ENCODE measurements at places on chromosomes 5 and 9.

GRCh38 chr9:113158446-113158845 is 7.6 kb downstream of the SLC31A2 start:
- H3K27me3 ChIP-seq = no peaks in the 10 kb centered on the region
- no peaks in the 10 kb centered on the region for H3K36me3 ChIP-seq
- H3K4me3 ChIP-seq = no peak overlapping the region
- DNase-seq = no peak

DNA sequence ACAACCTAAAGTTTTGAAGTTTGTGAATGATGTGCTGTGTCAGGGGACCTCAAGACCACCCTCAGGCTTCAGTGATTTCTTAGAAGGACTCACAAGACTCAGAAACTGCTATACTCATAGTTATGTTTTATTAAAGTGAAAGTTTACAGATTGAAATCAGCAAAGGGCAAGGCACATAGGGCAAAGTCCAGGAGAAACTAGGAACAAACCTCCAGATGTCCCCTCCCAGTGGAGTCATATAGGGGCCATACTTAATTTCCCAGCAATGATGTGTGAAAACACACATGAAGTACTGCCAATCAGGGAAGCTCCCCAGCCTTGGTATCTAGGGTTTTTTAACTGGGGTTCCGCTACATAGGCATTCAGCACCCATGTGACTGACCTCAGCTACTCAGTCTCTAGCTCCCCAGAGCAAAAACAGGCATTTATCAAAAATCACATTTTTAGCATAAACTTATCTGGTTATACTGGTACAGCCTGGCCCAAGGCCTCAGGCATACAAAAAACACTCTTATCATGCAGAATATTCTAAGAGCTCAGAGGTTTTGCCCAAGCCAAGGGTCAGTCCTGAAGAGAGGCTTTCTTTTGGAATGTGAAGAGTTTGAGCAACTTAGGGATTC is 74.7 kb upstream of the ANKRD55 start:
- peaks cover 8% of the 10 kb centered on the region for H3K4me1 ChIP-seq
- H3K4me3 ChIP-seq = no peak overlapping the region
- DNase-seq = no peak
- no peak overlapping the region for H3K27ac ChIP-seq

GRCh38 chr5:38695021-38695958 is 138.8 kb upstream of the LIFR start:
- H3K27me3 ChIP-seq = peaks cover 2% of the 10 kb centered on the region
- DNase-seq = no peak
- H3K36me3 ChIP-seq = no peaks in the 10 kb centered on the region
- no peaks in the 10 kb centered on the region for H3K4me1 ChIP-seq
- no peak overlapping the region for H3K4me3 ChIP-seq
- H3K27ac ChIP-seq = no peak overlapping the region

DNA sequence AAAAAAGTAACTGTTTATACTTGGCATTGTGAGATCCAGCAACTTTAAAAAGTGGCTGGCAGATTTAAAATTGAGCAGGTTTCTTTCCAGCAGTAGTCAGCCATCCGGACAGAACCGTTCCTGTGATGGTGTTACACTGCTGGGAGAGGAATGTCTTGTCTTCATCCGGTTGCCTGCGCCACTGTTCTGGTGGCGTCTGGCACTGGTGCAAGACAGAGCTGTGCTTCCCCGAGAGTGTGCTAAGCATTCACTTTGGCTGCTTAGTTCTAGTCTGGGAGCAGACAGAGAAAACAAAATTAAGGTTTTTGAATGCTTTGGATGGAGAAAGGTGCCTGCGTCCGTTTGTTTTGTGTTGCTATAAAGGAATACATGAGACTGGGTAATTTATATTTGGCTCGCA is 35.5 kb upstream of the CREBRF start:
- DNase-seq = no peak
- H3K36me3 ChIP-seq = peaks cover 6% of the 10 kb centered on the region
- no peaks in the 10 kb centered on the region for H3K27me3 ChIP-seq
- no peaks in the 10 kb centered on the region for H3K4me1 ChIP-seq
- H3K4me3 ChIP-seq = no peak overlapping the region
- no peak overlapping the region for H3K27ac ChIP-seq

DNA sequence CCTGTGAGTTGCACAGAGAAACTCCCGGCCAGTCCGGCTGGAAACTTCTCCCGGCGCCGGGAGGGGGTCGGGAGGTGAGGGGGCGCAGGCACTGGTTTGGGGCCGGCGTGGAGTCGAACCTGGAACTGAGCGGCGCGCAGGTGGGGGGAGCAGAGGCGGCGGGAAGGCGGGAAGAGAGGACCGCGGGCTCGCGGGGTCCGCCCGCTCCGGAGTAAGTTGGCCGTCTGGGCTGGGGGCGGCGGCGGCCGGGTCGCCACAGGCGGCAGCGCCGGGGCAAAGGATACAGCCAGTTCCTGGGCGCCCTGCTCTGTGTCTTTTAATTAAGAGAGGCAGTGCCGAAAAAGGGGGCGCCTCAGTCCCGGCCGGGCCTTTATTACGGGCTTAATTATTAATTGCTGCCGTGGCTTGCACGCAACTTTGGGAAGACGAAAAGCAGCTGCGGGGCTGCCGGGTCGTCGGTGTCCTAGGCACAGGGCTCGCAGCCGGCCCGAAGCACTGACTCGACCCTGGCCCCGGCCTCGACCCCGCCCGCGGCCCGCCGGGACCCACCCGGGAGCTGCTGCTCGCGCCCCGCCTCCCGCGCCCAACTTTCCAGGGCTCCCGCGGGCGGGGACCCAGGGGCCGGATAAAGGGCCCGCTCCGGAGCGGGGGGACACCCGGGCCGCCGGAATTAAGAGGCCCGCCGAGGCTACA is 1.1 kb downstream of the NTNG2 start:
- peaks cover 30% of the 10 kb centered on the region for H3K4me1 ChIP-seq
- H3K36me3 ChIP-seq = no peaks in the 10 kb centered on the region
- peak overlapping the region; percentile 59 for H3K4me3 ChIP-seq

- peaks cover 26% of the 10 kb centered on the region for H3K4me1 ChIP-seq
- DNase-seq = no peak
- H3K36me3 ChIP-seq = no peaks in the 10 kb centered on the region
- peaks cover 80% of the 10 kb centered on the region for H3K27me3 ChIP-seq
- no peak overlapping the region for H3K27ac ChIP-seq
These were observed 8.4 kb downstream of the IRX4 start for GRCh38 chr5:1874348-1874747.

DNA sequence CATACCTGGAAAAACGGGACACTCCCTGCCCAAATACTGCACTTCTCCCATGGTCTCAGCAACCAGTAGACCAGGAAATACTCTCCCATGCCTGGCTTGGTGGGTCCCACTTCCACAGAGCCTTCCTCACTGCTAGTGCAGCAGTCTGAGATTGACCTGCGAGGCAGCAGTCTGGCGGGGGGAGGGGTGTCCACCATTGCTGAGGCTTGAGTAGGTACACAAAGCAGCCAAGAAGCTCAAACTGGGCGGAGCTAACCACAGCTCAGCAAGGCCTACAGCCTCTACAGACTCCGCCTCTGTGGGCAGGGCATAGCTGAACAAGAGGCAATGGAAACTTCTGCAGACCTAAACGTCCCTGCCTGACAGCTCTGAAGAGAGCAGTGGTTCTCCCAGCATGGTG is 191.5 kb upstream of the FTMT start:
- no peak overlapping the region for H3K27ac ChIP-seq
- H3K4me3 ChIP-seq = no peak overlapping the region
- H3K36me3 ChIP-seq = no peaks in the 10 kb centered on the region
- DNase-seq = no peak
- no peaks in the 10 kb centered on the region for H3K4me1 ChIP-seq

DNA sequence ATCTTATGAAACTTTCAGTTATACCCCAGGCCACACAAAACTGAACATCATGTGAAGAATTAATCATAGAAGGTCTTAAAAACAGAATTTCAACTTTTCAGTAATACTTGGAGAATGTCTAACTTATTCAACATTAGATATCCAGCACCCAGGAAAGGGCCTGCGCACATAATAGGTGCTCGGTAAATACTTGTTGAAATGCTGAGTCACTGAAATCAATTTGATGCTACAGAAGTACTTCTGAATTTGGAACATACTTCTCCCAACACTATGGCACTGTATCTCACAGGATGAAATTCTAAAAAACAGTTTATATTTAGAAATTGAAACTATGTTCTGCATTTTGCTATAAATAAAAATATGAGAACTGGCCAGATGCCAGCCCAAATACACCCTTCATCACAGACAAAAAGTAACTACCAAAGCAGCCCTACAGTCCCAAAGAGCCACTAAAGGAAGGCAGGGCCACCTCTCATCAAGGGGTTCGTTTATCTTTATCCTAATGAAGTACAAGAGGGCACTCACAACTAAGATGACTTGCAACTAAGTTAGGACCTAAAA is 26.5 kb downstream of the MRPS27 start:
- H3K4me1 ChIP-seq = peaks cover 58% of the 10 kb centered on the region
- peak overlapping the region; percentile 45 for H3K27ac ChIP-seq
- H3K36me3 ChIP-seq = peaks cover 7% of the 10 kb centered on the region
- H3K4me3 ChIP-seq = no peak overlapping the region

DNA sequence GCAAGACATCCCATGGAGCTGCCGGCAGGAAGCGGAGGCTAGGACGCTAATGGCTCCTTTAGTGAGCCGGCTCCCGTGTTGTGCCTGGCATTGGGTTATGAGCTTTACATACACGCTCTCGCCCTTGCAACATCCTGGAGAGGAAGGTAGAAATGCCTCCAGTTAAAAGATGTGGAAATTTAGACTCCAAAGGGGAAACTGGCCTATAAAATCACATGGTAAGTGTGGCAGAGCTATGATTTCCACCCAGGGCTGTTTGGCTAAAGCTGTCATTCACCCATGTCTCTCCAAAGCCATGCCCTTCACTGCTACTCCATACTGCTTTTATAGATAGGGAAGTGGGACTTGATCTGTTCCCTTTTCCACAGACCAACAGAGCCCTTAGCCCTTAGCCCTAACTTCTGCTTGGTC is 5.2 kb downstream of the GM2A start:
- no peak for DNase-seq
- H3K4me3 ChIP-seq = no peak overlapping the region
- H3K4me1 ChIP-seq = peaks cover 65% of the 10 kb centered on the region
- H3K27ac ChIP-seq = peak overlapping the region; percentile 90
- no peaks in the 10 kb centered on the region for H3K27me3 ChIP-seq

DNA sequence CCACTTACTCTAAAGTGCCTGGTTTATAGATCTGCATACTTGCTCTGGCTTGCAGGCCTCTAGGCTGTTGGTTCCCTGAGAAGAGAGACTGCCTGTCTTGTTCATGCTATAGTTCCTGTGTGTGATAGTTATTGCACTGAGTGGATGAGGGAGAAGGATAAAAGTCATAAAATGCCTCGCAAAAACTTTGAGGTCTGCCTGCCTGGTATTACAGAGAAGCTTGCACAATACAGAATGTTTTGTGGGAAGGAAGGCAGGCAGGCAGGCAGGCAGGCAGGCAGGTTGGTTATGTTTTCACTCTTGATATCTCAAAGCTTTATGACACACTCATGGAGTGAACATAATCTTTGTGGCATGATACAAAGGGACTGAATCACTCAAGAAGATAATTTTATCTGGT is 287.1 kb downstream of the SLIT3 start:
- no peak overlapping the region for H3K27ac ChIP-seq
- no peaks in the 10 kb centered on the region for H3K27me3 ChIP-seq
- no peaks in the 10 kb centered on the region for H3K36me3 ChIP-seq
- no peak overlapping the region for H3K4me3 ChIP-seq
